Stimulated activated CD8-positive, alpha-beta memory T cell treated with anti-CD3 and anti-CD28 coated beads, Interleukin-7, amount 100 ng/mL, for 24 hours (primary cell): ENCODE measurements at places on chromosomes 13 and 19.

GRCh38 chr13:70107125-70107497 lies 515 bp upstream of the ATXN8OS start:
- no peak for DNase-seq

GRCh38 chr19:39839678-39840327 lies 5.8 kb upstream of the DYRK1B start:
- no peak for DNase-seq

- no peak for DNase-seq
These were observed 328.0 kb downstream of the UQCRFS1 start for GRCh38 chr19:28884786-28885476.

DNA sequence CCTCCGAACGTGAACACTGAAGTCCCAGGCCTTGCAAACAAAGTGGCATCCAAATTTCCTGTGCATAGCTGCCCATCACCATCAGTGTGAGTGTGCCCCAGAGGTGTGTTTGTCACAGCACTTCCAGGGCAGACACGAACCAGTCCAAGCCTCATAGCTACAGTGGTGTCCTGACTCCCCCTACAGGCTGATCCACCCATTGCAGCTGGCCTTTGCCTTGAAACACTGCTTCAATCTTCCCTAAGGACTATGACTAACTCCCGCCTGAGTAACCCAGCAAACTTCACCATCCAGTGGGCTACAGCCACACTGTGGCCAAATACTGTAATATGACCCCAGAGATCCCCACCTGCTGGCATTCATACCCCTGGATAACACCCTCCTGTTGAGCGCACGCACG lies 3.9 kb downstream of the ZNF266 start:
- peak; percentile 33 for DNase-seq

DNA sequence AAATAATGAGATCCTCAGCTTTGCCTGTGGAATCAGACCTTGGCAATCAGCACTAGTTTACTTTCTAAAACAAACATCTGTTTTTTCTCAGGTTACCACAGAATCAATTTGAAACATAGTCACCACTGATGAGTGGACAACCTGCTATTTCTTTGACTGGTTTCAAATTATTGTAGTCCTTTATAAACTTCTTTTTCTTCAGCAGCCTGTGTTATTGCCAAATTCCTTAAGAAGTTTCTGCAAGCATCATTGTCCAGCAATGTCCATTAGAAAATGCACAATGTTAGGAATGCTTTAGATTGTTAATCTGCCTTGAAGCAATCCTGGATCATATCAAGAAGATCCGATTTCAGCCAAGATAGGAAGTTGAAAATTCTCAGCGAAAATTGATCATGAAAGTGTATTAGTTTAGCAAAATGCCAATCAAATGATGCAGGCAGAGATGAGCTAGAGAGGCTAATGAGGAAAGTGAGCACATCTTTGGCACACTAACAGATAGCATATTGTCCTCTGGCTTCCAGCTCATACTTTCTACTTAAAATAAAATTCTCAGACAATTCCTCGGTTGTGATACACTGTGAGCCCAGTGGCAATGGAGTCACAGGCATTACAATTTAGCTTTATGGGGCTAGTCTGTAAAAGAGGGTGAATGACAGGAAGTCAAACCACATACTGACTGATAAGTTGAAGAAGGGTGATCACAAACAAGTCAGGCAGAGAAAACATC lies 270.6 kb downstream of the SLITRK6 start:
- no peak for DNase-seq

GRCh38 chr13:80787604-80788003 lies 446.7 kb upstream of the SPRY2 start:
- no peak for DNase-seq

DNA sequence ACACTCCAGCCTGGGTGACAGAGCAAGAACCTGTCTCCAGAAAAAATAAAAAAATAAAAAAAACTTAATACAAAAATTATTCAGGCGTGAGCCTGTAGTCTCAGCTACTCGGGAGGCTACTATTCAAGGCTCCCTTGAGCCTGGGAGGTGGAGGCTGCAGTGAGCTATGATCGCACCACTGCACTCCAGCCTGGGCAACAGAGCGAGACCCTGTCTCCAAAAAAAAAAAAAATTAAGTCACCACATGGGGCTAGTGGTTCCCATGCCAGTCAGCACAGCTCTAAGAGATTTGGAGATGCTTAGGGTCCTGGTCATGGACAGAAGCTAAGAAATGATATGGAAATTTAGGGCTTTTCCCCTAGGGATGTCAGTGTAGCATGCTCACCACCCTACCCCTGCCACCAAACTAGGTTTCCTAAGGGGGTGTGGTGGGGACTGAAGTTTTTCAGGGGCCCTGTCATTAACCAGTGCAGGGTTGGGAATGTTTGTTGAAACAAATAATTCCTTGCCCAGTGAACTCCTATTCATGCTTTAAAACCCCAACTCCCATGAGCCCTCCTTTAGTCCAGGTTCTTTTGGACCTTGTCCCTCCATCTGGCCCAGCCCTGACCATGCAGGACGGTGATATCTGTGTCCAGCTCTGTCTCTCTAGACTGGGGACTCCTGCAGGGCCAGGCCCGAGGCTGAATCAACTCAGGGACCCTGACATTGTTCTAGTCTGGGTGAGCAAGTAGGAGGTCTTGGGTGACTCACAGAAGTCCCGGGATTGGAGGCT lies 1.8 kb downstream of the FCHO1 start:
- no peak for DNase-seq

GRCh38 chr13:38686577-38687245 lies at the start of gene FREM2:
FREM2 (plus strand) TSS chr13:38687077; CDS start chr13:38687345, 268 bp downstream.
- DNase-seq = no peak

GRCh38 chr13:75219479-75220237 lies 262.3 kb downstream of the TBC1D4 start:
- peak; percentile 72 for DNase-seq

GRCh38 chr19:5398693-5399057 lies 56.5 kb upstream of the ZNRF4 start:
- no peak for DNase-seq

GRCh38 chr13:33369073-33369472 lies 83.5 kb upstream of the STARD13 start:
- DNase-seq = no peak

DNA sequence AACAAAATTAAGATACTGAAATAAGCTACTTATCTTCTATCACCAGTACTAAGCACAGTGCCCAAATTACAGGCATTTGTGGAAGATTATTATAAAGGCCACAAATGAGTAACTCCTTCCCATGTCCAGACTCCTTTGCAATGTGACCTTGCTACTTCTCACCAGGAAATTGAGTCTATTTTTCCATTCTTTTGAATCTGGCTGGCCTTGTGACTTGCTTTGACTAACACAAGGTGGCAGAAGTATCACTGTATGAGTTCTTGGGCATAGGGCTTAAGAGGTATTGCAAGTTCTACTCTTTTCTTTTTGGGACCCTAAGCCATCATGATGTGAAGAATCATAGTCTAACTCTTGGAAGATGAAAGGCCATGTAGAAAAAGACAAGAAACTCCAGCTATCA lies 49.9 kb downstream of the UGGT2 start:
- DNase-seq = no peak

DNA sequence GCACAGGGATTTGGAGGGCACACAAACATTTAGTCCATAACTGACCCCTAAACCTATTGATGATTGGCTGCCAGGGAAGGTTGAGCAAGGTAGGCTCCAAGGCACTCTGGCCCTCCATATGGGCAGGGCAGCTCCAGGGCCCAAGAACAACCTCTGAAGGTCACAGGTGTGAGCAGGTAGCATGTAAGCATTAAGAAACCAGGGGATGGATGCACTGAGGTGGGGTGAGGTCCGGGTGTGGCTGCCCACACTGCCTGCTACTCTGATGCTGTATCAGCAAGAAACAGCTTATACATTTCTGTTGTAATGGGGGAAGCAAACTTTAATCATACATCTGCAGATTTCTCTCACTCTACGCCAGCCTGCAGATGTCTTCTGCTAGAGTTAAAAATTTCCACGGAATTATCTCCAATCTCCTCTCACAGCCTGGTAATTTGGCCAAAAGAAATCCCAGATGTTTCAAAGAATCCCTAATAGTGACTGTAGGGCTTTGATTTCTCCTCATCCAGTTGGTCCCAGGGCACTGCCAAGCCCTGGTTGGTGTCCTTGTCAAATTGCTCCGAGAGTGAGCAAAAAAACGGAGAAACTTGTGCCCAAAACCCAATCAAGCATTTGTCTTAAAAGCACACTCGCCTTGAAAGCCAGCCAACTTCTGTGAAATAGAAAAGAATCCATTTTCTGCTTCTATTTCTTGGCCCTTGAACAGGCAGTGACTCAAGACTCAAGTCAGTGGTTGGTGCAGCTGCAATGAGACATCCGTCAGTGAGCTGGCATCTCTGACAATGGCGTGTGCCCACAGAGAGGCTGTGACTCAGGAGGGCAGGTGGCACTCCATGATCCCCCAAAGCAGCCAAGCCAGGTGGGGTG lies 72.5 kb upstream of the MRI1 start:
- DNase-seq = no peak

GRCh38 chr13:44801990-44802389 lies 187.3 kb downstream of the NUFIP1 start:
- no peak for DNase-seq

DNA sequence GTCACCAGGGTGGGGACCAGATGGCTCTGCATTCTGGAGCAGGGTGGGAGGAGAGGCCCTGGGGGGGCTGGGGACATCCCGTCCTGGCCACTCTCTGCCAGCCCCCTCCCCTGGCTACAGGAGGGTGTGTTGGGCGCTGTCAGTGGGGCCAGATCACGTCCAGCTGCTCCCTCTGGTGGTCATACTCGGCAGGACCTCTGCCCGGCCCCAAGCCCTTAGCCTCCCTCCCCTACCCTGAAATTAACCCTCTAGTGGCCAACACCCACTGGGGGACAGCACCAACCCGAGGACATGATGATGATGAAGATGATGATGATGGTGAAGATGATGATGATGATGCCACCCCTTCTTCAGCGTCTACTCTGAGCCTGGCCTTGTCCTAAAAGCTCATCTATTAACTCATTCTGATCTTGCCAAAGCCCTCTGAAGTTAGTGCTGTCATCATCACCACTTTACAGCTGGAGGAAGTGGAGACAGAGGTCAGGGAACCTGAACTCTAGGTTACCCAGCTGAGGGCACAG lies 590 bp upstream of the LGI4 start:
- DNase-seq = no peak

- peak; percentile 28 for DNase-seq
These were observed 54.5 kb downstream of the TSSK6 start for GRCh38 chr19:19460761-19461265.

DNA sequence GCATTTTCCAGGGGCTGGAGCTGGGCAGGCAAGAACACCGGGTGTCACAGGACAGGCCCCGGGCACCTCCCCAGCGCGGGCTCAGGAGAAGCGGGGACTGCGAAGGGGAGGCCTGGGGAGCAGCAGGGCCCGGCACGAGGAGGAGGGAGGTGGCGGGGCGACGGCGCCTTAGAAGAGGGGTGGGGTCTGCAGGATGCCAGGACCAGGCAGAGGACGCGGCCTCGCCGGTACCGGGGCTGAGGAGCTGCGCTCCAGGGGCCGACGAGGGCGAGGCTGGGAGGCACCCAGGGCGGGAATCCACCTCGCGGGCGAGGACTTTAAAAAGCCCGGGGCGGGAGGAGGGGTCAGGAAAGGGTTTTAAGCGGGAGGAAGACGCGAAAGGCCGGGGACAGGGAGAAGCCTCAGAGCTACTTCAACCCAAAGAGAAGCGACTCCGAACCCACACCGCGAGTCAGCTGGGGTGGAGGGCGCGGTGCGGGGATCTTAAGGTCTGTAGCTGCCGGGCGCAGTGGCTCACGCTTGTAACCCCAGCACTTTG lies 665 bp downstream of the ZNF347 start:
- DNase-seq = no peak

DNA sequence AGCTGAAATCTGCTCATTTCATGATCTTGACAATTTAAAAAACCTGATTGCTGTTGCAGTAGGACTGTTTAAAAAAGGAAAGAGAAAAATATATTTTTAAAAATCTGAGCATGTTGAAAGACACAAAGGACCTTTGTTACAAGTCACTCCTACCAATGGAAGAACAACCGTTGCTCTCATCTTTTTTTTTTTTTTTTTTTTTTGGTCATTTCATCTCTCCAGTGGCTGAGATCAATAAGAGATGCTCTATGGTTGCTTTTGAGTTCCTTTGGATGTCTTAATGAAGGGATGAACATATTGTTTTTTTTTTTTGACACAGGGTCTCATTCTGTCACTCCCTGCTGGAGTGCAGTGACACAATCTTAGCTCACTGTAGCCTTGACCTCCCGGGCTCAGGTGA lies 29.2 kb downstream of the LRCH1 start:
- no peak for DNase-seq
